ENCODE measurements at places on chromosomes 6 and 20.

- DNase-seq = no peak
Observed at GRCh38 chr20:36817496-36817895, 43.9 kb upstream of the DSN1 start.

- no peak for DNase-seq
Observed at GRCh38 chr6:140156131-140156530, 781.7 kb upstream of the CITED2 start.

- no peak for DNase-seq
Observed at GRCh38 chr6:63600136-63600535, 27.9 kb downstream of the LOC128125822 start.

DNA sequence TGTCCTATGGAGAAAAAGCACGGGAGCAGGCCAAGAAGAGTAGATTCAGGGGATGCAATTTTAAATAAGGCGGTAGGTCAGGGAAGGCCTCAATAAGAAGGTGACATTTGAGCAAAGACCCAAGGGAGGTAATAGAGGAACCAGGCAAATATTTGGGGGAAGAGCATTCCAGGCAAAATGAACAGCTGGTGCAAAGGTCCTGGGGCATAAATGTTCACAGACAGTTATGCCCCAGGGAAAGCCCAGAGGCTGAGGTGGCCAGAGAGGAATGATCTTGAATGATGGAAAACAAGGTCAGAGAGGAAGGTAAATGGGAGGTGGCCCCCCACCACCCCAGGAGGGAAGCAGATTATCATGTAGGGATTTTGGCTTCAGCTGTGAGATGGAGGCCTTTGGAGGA, 47.4 kb upstream of the SIRPA start:
- DNase-seq = no peak

- peak; percentile 82 for DNase-seq
Observed at GRCh38 chr6:163354761-163355425, 59.6 kb upstream of the QKI start.

GRCh38 chr6:30885481-30885998, 1.2 kb downstream of the DDR1 start:
- no peak for DNase-seq

DNA sequence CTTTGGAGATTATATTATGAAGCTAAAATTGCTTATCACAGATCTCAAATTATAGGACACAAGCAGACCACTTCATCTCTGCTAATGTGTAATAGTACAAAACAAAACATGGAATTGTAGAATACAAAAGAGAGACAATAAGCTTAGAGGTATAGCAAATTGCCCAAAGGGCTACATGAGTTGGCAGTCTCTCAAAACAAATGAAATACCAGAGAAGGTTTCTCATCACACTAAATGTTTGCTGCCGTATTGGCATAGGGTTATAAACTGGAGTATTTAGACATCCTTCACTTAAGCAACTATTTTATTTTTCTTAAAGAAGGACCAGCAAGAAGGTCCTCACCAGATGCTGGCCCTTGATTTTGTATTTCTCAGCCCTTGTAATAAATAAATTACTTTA, 5.9 kb upstream of the EYA4 start:
- DNase-seq = no peak

DNA sequence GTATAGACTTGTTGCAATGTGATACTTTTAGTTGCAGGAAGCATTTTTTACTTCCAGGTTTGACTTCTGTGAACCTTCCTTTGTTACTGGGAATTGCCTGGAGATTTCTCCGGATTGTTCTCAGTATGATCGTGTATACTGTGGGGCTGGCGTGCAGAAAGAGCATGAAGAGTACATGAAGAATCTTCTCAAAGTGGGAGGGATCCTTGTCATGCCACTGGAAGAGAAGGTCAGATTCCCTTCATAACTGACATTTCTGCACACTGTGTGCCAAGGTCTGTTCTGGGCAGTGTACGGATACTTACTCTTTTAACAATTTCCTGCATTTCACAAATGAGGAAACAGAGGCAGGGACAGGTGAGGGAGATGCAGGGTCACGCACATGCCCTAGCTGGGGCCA, 9.7 kb downstream of the PCMTD2 start:
- no peak for DNase-seq

GRCh38 chr20:36541768-36542488, 609 bp downstream of the MYL9 start:
- peak; percentile 67 for DNase-seq

DNA sequence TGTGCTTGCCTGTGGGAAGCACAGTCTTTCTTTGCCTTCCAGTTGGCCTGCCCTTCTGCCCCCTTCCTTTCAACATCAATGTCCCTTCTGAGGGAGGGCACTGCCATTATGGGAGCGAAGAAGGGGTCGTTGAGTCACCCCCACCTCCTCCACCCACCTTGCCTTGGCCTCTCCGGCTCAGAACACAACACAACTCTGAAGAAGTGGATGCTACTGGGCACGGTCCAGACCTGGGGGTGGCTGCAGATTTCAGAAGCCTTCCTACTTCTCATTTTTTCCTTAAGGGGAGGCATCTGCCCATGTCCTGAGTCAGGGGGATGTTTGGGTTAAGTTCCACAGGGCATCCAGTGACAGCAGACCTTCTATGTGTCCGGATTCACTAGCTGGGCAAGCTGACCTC, 72.1 kb downstream of the GFOD1 start:
- DNase-seq = no peak
